ENCODE measurements at places on chromosomes 3 and 15.

- H3K4me1 ChIP-seq: no peaks in the 10 kb centered on the region
- no peak overlapping the region for H3K4me3 ChIP-seq
- H3K27me3 ChIP-seq: no peaks in the 10 kb centered on the region
- H3K27ac ChIP-seq: no peak overlapping the region
- H3K36me3 ChIP-seq: no peaks in the 10 kb centered on the region
Measured at GRCh38 chr3:187507905-187508304, 139.7 kb downstream of the RTP4 start.

DNA sequence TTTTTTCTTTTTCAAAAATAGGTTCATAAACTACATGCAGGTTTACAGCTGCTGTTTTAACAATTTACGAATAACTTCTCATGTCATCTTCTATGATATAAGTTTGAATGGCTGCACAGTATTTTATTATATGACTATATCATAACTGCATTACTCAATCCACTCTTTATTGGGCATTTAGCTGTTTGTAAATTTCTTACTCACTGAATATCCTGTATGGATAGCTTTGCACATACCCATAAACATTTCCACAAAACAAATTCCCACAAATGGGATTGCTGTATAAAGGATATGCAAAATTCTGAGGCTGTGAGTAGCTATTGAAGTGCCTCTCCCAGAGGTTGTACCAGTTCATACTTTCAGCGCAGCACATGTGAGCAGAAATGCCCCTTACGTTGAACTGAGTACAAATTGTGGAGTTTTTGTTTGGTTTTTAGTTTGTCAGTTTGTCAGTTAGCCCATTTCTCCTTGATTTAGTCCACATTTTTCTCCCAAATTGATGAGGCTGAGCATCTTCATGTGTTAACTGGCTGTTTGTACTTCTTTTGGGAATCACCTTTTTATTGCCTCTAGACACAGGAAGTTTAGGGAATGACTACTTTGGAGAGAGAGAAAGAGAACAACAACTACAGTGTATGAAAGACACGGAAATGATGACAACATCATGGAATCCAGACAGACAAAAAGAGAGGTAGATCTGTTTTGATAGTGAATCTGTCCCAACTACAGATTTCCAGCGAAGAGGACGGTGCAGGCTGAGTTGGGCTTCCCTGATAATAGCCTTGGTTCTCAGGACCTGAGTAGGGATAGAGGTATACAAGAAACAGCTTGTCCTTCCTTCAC is 24.8 kb downstream of the TTC23 start:
- DNase-seq: no peak
- H3K27ac ChIP-seq: no peak overlapping the region
- H3K36me3 ChIP-seq: no peaks in the 10 kb centered on the region
- H3K4me1 ChIP-seq: no peaks in the 10 kb centered on the region
- peaks cover 3% of the 10 kb centered on the region for H3K27me3 ChIP-seq
- no peak overlapping the region for H3K4me3 ChIP-seq

- H3K27me3 ChIP-seq: no peaks in the 10 kb centered on the region
- H3K36me3 ChIP-seq: no peaks in the 10 kb centered on the region
- DNase-seq: no peak
- no peaks in the 10 kb centered on the region for H3K4me1 ChIP-seq
- no peak overlapping the region for H3K27ac ChIP-seq
Measured at GRCh38 chr15:94162939-94163338, 68.4 kb upstream of the MCTP2 start.

- H3K27me3 ChIP-seq: no peaks in the 10 kb centered on the region
- no peak for DNase-seq
Measured at GRCh38 chr3:37820286-37820685, 41.4 kb upstream of the CTDSPL start.

- no peaks in the 10 kb centered on the region for H3K4me1 ChIP-seq
- no peak overlapping the region for H3K27ac ChIP-seq
- H3K27me3 ChIP-seq: no peaks in the 10 kb centered on the region
- H3K4me3 ChIP-seq: no peak overlapping the region
- DNase-seq: no peak
- H3K36me3 ChIP-seq: no peaks in the 10 kb centered on the region
Measured at GRCh38 chr3:99172736-99173657, 271.5 kb upstream of the DCBLD2 start.

GRCh38 chr3:130948929-130949328 is 55.0 kb downstream of the ATP2C1 start:
- no peak overlapping the region for H3K4me3 ChIP-seq
- no peaks in the 10 kb centered on the region for H3K4me1 ChIP-seq
- H3K27ac ChIP-seq: no peak overlapping the region
- DNase-seq: no peak
- H3K27me3 ChIP-seq: no peaks in the 10 kb centered on the region

DNA sequence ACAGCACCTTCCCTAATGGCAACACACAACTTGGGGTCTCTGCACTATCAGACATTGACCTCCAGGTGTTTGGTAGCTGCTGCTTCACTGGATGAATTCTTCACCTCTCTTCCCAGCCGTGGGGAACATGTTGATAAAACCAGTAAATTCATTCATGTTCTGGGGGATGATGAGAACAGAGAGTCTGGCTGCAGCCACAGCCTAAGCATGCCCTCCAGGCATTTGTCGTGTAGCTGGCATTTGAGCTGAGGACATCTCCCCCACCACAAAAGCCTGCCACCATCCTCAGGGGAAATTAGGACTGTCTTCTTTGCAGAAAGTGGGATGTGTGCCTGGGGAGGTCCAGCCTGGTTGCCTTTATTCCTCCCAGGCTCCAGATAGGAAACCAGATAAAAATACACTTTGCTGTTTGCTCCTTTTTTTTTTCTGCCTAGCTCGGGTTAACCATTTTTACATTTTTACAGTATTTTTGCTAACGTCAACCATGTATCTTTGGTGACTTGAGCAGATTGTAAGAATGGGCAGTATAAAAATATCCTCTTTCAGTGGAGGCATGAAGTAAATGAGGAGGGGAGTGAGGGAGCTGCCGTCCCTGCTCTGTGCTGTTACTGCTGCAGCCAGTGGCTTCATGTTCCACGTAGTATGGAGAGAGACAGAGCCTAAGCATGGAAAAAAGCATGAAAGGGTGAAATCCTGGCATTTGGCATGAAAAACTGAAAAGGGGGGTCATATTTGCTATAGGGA is 444.0 kb downstream of the EPHB1 start:
- no peaks in the 10 kb centered on the region for H3K36me3 ChIP-seq
- DNase-seq: no peak
- no peaks in the 10 kb centered on the region for H3K27me3 ChIP-seq
- no peaks in the 10 kb centered on the region for H3K4me1 ChIP-seq

GRCh38 chr3:30227571-30228301 is 378.7 kb upstream of the TGFBR2 start:
- no peaks in the 10 kb centered on the region for H3K36me3 ChIP-seq
- DNase-seq: no peak
- H3K27me3 ChIP-seq: no peaks in the 10 kb centered on the region
- no peak overlapping the region for H3K27ac ChIP-seq
- H3K4me1 ChIP-seq: peaks cover 7% of the 10 kb centered on the region
